ENCODE measurements at places on chromosomes 11 and 22.

- peak; percentile 75 for DNase-seq
These were observed 12.1 kb downstream of the CCDC87 start for GRCh38 chr11:66580803-66581202.

DNA sequence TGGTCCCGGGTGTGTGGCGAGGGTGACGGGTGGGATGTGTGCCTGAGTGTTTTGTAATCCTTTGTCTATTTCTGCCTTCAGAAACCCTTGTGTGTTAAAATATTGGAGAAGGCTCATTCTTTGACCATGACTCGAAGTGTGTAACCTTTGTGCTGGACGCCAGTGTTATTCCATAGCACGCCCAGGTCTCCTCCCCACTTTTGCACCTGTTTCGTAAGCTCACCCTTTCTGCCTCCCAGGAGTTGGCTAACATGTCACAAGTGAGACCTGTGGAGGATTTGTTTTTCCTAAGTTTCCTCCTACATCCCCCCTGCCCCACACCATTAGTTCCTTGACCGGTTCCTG, 382 bp downstream of the C11orf54 start:
- DNase-seq, result peak; percentile 24

GRCh38 chr11:67372993-67373647, at the start of gene CLCF1:
Gene CLCF1 (minus strand): TSS chr11:67373598. CDS start chr11:67373539, 59 bp downstream.
- no peak for DNase-seq

DNA sequence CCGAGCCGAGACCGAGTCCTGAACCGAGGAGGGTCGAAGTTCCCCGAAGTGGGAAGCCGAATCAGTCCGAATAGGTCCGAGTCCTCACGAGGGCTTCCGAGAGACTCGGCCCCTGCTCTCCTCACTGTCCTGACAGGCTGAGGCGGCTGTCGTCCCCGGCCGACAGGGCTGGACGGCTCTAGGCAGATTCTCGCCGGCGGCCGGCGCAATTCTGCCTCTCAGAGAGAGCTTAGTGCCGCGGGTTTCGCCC, 191 bp upstream of the DEAF1 start:
- no peak for DNase-seq

GRCh38 chr11:113365895-113366294, 21.7 kb upstream of the ANKK1 start:
- DNase-seq, result no peak

GRCh38 chr11:1520209-1520662, 33.7 kb upstream of the MOB2 start:
- DNase-seq, result no peak

DNA sequence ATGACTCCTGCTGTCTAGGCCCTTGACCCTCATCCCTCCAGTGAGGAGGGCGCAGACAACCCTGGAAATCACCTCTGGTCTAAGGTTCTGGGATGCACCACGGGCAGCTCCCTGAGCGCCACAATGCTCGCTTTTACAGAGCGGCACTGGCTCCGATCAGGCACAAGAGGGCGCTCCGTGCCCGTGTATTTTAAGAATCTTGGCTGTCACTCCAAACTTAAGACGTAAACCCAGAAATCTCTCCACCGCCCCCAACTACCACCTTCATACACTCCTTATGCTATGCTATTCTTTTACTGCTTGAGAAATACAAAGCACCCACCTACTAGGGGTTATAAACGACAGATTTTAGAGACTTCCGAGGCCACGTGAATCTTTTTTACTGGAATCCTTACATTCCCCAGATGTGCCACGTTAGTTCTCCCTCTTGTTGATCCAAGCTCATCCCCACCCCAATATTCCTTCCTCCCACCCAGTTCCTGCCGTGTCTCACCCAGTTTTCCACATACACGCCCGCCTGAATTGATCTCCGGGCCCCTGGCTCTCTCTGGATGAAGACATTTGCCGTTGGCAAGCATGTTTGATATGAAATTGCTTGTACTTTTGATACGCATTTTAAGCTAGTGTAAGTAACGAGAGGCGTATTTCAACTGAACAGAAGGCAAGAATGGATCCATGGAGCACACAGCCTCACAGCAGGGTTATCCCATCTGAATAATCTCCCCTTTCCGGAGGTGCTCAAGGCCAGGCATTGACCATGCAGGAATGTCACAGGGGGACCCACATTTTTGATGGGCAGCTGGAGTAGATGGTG, 453.5 kb downstream of the OPCML start:
- no peak for DNase-seq

DNA sequence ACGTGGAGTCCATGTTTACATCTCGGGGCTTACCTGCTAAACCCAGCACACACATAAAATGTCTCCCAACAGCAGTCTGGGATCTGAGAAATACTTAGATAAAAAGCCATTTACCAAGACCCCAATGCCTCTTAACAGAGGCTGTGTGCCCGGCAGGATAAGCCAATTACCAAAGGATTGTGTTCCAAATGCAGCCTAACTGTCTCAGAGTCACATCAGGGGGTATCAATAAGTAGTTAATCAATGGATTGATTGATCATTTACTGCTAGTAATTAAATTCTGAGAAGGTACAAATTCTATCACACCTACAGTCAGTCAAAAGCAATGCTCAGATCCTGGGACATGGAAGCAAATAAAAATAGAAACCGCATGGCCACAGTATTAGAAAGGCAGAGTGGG, 125.6 kb downstream of the DSCAML1 start:
- DNase-seq, result no peak

GRCh38 chr11:4748438-4748837, 21.3 kb downstream of the OR51F1 start:
- DNase-seq, result no peak

DNA sequence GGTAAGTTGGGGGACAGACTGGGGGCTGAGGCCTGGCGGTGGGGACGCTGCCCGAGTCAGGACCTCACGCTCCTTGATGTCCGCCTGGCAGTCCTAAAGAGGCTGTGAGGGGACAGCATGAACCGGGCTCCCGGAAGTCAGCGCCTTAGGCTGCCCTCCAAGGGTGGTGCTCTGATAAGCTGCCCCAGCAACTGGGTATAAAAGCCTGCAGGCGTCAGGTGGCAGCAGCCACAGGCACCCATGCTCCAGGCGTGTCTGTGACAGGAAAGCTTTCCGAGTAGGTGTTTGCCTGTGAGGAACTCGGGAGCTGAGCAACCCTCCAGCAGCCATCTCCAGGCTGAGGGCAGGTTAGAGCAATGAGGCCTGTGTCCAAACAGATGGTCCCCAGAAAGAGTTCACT, 53.0 kb downstream of the ST3GAL4 start:
- DNase-seq, result no peak

DNA sequence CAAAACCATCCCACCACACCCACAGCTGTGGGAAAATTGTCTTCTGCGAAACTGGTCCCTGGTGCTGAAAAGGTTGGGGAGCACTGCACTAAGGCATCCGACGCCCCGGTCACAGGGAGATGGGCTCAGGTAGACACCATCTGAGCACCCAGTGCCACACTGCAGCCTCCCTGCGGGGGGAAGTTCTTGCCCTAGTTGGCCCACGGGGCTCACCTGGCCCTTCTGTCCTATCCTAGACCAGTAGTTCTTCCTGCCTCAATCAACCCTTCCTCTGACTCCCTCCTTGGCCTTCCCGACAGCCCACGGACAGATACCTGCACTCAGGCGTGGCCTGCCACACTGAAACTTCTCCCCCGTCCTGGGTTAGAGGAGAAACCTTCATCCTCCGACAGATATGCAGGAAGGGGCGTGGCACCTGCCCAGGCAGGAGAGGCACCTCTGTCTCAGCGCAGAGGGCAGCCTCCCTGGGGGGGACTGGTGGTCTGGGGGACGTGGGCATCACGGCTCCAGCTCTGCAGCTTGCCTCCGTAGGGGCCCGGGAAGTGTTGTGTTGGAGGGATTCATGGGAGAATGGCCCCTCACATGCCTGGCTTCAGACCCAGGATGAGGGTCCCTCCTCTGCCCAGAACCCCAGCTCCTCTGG, 4.5 kb downstream of the ANO9 start:
- no peak for DNase-seq

DNA sequence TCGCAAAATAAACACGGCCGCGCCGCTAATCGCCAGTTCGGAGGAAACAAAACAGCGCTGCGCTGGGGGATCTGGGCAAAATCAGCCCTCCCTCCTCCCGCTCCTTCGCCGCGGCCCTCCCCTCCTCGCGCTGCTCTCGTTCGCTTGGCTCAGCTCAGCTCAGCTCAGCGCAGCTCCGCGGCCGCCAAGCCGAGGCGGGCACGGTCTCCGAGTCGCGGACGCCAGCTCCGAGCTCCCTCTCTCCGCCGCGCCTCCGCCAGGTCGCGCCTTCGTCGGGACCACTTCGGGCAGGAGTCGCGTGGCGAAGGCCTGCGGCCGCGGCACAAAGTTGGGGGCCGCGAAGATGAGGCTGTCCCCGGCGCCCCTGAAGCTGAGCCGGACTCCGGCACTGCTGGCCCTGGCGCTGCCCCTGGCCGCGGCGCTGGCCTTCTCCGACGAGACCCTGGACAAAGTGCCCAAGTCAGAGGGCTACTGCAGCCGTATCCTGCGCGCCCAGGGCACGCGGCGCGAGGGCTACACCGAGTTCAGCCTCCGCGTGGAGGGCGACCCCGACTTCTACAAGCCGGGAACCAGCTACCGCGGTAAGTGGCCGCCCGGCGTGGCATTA, at the start of gene SPON1:
TSS of gene SPON1 (plus strand) at position 162 of the 607 bp plus-strand sequence. CDS start at position 344, 182 bp downstream.
- DNase-seq, result no peak

DNA sequence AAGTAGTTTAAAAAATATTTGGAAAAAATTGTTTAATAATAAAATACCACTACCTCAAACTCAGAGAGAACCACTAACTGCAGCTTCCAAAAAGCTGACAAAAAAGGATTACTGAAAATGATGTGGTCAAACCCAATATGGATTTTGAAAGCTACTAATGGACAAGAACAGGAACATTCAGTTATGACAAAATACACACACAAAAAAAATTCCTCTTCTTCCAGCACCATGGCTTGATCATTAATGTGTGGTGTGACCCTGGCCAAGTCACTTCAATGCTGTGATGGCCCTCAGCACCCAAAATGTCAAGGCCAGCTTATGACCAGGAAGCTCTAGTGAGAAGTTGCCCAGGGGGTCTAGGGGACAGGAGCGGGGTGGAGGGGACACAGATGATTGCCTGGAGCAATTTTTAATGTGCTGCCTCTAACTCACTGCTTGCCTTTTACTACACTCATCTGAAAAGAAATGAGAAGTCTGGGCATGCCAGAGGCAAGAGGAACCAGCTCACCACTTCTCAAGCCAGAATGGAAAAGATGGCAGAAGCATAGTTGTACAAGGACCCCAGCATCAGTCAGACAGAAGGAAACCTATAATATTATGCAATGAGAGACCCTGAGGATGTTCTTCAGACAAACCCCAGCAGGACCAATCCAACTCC, 2.2 kb downstream of the SMCO4 start:
- no peak for DNase-seq

DNA sequence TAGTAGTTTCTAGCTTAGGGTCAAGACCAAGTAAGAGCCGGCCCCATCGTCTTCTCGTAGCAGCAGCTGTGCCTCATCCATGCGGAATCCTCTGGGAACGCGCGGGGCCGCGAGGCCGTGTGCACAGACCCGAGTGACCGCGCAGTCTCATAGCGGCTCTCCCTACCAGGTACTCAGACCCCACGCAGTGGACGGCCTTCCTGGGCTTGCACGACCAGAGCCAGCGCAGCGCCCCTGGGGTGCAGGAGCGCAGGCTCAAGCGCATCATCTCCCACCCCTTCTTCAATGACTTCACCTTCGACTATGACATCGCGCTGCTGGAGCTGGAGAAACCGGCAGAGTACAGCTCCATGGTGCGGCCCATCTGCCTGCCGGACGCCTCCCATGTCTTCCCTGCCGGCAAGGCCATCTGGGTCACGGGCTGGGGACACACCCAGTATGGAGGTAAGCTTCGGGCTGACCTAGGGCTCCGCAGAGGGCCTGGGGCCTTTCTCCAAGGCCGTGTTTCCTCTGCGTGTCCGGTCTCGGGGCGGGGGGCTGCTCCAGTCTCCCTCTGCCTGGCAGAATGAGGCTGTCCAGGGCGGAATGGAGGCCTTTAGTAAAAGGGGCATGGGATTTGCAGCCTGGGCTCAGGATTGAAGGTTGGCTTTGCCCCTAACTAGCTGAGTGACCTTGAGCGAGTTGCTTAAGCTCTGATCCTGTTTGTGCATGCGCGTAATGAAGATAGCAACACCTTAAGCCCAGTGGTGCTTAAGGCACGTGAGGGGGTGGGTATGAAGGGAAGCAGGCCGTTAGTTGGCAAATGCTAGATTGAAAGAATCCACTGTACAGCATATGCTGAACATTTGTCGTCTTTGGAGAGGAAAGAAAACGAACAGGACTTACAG, 48.9 kb downstream of the ST14 start:
- no peak for DNase-seq

- no peak for DNase-seq
These were observed 83.6 kb upstream of the CRTAM start for GRCh38 chr11:122754553-122755322.

- DNase-seq, result peak; percentile 38
These were observed 43.3 kb downstream of the WT1 start for GRCh38 chr11:32391956-32392553.

GRCh38 chr11:11584530-11584810, 37.3 kb downstream of the GALNT18 start:
- peak; percentile 74 for DNase-seq

DNA sequence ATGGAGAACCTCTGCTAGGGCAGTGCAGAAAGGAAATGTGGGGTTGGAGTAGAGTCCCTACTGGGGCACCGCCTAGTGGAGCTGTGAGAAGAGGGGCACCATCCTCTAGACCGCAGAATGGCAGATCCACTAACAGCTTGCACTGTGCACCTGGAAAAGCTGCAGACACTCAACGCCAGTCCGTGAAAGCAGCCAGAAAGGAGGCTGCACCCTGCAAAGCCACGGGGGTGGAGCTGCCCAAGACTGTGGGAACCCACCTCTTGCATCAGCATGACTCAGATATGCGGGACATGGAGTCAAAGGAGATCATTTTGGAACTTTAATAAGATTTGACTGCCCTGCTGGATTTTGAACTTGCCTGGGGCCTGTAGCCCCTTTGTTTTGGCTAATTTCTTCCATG, 8.7 kb downstream of the TSKU start:
- DNase-seq, result peak; percentile 72

DNA sequence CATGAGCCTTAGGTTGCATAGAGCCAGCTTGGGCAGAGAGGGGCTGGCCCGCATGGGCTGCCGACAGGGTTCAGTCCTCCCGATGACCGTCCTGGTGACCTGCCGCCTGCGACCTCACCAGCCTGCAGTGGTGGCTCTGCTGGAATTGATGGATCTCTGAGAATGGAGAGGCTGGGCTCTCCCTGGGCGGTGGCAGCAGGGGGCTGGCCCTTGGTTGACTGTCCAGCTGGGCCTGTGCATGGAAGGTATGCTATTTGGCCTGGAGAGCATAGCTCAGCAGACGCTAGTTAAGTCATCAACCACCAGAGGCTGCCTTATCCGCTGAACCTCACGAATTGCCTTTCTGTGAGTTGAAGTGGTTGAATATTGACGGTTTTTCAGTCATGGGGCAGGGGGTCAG, 19.7 kb downstream of the GRAMD4 start:
- no peak for DNase-seq

- no peak for DNase-seq
These were observed 30.9 kb downstream of the IGLL1 start for GRCh38 chr22:23549198-23549595.

GRCh38 chr11:35211952-35212351, 73.0 kb downstream of the CD44 start:
- DNase-seq, result no peak

GRCh38 chr22:20577549-20577975, 70.2 kb downstream of the MED15 start:
- no peak for DNase-seq

Data from skeletal muscle cell (primary cell).